ENCODE measurements at places on chromosomes 6 and 20. TPM values are rescaled to one million over a fixed set of nuclear protein-coding genes. Genes with fewer than 3 reads are reported as not detected.

DNA sequence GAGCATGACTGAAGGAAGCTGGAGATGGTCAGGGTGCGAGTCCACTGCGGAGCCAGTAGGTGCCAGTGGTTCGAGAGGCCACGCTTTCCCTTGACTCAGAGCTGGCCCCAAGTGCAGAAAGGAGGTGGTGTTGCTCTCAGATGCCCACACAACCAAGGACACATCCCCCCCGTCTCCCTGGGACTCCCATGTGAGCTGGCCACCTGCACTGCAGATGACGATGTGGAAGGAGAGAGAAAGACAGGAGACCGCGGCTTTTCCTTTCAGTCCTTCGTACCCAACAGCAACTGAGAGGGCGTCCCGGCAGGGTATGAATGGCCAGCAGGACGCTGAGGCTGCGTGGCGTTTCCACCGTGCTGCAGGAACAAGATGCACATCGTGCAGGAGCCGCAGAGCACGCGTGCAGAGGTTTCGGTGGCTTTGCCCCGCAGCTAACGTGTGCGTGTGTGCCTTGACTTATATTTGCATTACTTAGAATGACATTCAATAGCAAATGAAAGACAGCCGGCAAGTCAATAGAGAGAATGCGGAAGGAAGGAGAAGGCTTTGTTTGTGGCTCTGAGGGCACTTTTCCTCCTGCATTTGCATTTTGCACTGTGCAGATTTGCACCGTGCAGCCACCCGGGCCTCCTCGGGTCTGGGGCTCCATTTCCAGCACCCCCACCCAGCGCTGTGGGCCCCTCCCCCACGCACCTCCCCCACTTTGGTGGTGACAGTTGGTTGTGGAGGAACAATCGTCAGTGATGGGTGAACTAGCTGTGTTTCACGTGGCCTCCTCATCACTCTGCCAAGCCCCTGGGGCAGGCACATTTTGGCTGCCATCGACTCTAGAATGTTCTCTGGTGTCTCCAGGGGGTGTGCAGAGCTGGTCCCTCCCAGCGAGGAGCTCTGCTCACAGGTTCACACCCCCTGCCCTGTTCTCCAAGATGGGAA is 26.4 kb upstream of the BHLHE23 start:
- no peak for DNase-seq
- no peaks in the 10 kb centered on the region for H3K4me1 ChIP-seq
- no peaks in the 10 kb centered on the region for H3K36me3 ChIP-seq
- H3K27me3 ChIP-seq, result peaks cover 35% of the 10 kb centered on the region
- H3K27ac ChIP-seq, result no peak overlapping the region

GRCh38 chr6:154347981-154348380 is 8.6 kb downstream of the IPCEF1 start:
- no peak for DNase-seq
- no peaks in the 10 kb centered on the region for H3K36me3 ChIP-seq
- no peak overlapping the region for H3K27ac ChIP-seq
- H3K4me1 ChIP-seq, result no peaks in the 10 kb centered on the region
- H3K4me3 ChIP-seq, result no peak overlapping the region

TMEM217 gene
- total RNA-seq, result 7.3 TPM

GRM1 gene
- 0.07 TPM for total RNA-seq

SCRT2 gene
- not detected for total RNA-seq

All from astrocyte (in vitro differentiated cells and primary cell).